ENCODE measurements at places on chromosomes 11 and 22.

DNA sequence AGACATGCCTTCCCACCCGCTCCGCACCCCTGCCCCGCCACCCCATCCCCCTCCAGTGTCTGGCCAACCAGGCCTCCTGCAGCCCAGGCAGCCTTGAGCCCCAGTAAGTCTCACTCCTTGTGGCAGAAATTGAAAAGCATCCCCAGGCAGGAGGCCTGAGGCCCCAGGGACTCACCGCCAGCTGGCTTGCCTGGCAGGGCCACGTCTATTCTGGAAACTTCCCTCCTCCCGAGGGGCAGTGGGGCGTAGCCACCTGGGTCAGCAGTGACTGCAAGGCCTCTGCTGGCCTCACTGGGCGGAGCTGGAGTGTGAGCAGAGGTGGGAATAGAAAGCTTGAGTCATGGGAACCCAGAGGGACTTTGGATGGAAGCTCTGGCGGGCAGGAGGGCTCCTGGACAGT is 26.3 kb downstream of the ANO1 start:
- no peak for DNase-seq

DNA sequence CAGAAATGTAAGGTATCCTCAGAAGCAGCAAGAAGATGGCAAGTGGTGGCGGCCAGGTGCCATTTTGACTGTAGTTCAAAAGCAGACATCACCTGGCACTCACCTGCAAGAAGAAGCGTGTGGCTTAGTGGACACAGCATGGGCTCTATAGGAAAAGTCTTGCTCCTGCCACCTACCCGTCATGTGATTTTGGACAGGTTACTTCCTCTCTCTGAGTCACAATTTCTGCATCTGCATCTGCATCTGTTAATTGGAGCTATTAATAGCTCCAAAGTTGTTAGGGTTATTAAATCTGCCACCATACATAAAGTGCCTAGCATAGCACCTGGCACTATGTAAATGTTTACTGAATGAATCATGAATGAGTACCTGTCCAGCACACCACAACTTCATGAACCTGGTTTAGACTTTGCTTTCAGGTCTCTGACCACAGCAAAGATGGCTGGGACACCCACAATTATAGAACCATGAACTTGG is 16.8 kb downstream of the RAB30 start:
- no peak for DNase-seq

GRCh38 chr11:44702889-44703288 is 23.9 kb upstream of the TSPAN18 start:
- DNase-seq, result no peak

DNA sequence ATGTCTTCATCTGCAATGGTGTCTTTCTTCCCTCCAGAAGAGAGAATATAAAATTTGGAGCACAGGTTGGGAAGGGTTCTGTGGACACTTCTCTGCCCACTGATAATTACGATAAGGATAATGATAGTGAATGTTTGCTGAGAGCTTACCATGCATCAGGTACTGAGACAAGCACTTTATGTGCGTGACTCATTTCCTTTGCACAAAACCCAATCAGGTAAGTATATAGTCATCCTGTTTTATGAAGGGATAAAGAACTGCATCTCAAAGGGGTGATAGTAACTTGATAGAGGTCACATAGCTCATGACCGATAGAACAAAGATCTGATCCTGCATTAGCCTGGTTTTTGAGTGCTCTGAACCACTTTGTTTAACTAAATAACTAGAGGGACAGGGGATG is 9.4 kb downstream of the DRD2 start:
- DNase-seq, result no peak

DNA sequence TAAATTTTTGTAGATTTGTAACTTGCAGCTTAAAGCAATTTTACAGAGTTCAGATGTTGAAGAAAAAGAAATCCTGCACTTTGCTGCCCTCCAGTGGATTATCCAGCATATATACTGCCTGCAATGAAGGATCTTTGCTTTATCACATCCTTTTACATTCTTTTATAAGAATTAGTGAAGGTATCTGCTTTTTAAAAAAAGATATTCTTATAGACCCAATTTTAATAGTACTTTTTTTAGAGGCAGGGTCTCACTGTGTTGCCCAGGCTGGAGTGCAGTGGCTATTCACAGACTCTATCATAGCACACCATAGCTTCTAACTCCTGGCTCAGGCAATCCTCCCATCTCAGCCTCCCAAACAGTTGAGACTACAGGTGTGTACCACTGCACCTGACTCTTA is 60.7 kb downstream of the TTC17 start:
- peak; percentile 35 for DNase-seq

GRCh38 chr11:108207683-108208060 is 14.8 kb downstream of the NPAT start:
- DNase-seq, result no peak

DNA sequence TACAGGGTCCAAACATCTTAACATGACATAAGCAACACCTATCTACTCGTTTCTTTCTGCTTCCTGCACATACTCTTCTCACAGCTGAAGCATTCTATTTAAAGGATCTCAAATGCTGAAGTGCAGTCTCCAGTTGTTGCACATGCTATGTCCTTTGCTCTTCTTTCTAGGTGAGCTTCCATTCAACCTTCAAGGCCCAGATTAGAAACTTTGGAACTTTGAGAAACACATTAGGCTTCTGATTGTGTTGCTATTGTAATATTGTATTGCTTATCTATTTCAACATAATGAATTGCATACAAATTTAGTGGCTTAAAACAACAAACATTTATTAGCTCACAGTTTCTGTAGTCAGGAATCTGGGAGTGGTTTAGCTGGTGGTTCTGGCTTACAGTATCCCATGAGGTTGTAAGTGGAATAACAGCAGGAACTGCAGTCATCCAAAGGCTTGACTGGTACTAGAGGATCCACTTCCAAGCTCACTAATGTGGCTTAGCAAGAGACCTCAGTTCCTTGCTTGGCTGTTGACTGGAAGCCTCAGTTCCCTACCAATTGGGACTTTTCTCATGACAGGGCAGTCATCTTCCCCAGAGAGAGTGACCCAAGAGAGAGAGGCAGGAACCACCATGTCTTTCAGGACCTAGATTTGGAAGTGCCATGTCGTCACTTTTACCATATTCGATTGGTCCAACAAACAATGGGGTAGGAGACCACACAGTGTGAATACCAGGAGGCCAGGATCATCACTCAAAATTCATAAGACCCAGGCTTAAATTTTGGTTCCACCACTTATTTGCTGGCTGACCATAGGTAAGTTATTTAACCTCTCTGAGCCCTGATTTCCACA is 27.2 kb upstream of the RASSF10 start:
- no peak for DNase-seq

- DNase-seq, result no peak
These were observed 4.1 kb downstream of the ADORA2A start for GRCh38 chr22:24431309-24432034.

DNA sequence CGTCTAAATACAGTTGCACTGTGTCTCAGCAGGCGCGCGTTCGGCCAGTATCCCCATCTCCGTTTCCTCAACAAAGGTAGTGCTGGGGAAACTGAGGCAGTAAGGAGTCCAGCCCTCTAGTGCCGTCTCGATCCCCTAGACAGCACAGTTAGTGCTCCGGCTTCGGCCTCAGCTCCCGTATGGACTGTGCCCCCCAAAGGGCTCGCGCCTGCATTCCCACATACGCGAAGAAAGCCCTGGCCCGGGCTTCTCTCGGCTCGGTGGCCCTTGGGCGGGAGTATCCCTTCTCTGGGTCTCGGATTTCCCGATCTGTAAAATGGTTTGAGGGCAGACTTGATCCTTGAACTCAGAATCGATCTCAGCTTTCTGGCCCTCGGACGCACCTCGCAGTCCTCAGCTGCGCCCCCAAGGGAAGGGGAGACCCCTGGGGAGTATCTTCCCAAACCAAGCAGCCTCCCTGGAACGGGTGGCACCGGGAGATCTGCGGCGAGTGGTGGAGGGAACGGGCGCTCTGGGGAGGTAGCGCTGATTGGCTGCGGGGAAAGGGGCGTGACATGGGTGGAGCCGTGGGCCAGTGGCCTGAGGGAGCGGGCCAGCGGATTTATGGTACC is 759 bp upstream of the PEX16 start:
- DNase-seq, result peak; percentile 80

DNA sequence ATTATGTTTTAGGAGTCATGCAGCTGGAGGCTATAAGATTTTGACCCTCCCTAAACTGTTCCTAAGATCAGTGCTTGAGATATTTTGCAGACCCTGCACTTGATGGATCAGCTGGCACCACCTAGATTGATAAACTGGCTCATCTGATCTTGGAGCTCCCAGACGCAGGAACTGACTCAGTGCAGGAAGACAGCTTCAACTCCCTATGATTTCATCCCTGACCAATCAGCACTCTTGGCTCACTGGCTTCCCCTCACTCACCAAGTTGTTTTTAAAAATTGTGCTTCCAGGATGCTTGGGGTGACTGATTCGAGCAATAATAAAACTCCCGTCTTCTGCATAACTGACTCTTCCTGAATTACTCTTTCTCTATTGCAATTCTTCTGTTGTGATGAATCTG is 637.5 kb upstream of the FAT3 start:
- DNase-seq, result no peak

Measured in activated naive CD4-positive, alpha-beta T cell treated with anti-CD3 and anti-CD28 coated beads, Interleukin-2, amount 50 U/mL, for 72 hours (primary cell).